Astrocyte of the hippocampus (primary cell): ENCODE measurements at places on chromosomes 1 and 21.

DNA sequence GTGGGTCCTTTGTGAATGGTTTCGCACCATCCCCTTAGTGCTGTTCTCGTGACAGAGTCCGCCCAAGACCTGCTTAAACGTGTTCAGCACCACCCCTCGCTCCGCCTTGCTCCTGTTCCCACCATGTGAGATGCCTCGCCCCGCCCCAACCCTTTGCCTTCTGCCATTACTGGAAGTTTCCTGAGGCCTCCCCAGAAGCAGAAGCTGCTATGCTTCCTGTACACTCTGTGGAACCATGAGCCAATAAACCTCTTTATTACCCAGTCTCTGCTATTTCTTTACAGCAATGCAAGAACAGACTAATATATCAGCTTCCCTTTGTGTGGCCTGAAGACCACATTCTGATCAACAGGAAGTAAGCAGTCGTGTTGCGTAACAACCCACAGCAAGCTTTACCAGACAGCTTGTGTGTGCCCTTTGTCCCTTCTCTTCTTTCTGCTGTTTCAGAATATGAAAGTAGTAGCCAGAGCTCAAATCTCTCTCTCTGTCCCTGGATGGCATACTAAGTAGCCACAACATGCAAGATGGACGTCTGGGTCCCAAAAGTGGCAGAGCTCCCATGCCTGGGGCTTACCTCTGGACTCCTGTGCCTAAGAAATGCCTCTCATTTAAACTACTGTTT is 14.1 kb downstream of the HENMT1 start:
- peak; percentile 37 for DNase-seq

DNA sequence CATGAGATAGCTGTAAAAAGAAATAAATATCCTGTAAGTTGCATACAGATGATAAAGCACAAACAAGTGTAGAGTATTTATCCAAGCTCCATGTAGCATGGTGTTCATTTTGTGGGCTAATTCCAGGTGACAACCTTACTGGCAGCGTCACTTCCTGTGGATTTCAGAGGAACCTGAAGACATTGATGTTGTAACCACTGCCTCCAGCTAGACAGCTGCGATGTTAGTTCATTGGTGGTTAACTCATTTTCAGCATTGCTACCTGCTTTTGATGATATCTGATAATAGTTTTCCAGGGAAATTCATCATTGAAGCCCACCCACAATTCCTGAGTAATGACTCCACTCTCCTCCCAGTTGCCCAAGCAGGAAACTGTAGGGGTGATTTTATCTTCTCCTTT is 3.0 kb downstream of the HSD3B1 start:
- no peak for DNase-seq

GRCh38 chr1:7425771-7426170 is 345.3 kb upstream of the VAMP3 start:
- no peak for DNase-seq

- no peak for DNase-seq
Observed at GRCh38 chr21:15735409-15735808, 5.6 kb downstream of the USP25 start.
